ENCODE measurements at places on chromosomes 2 and 18.

- no peak for DNase-seq
Observed at GRCh38 chr2:113137827-113138226, 10.4 kb downstream of the IL1RN start.

- no peak for DNase-seq
Observed at GRCh38 chr2:174399171-174399570, 3.6 kb downstream of the SCRN3 start.

GRCh38 chr18:28766027-28766426, 589.1 kb upstream of the CDH2 start:
- DNase-seq, result no peak

- DNase-seq, result no peak
Observed at GRCh38 chr2:204152616-204153015, 216.1 kb downstream of the ICOS start.

GRCh38 chr2:178517496-178517895, 37.2 kb downstream of the PLEKHA3 start:
- no peak for DNase-seq

DNA sequence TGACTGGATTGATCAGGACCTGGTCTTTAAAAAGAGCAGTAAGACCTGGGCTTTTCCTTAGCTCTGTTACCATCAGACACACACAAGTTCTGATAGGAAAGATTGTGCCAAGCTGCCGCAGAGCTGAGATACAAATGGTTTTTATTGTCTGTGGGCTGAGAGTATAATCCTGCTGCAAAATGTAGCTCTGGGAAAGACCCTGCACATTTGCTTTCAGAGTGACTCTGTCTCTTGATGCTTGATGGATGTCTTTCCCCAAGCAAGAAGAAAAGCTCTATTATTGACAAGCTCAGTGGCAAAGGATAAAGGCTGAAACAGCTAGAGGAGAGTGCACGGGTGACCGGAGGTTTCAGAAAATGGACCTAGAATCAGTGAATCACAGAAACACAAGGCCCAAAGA, 95.3 kb upstream of the PARD3B start:
- no peak for DNase-seq

DNA sequence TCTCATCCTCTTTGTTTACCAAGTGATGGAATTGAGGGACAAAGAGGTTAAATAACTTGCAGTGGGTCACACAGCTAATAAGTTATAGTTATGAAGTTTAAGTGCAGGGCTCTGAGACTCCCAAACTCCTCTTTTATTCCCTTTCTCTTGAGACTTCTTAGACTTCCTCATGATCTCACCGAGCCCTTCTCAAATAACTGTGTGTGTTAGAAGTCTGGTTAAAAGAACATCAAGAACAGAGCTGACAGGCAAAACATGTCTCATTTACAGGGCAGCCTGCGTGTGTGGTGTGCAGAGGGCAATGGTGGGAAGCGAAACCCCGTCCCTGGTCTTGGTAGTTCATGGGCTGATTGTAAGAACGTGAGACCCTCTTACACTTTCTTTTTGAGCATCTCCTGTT, 368.0 kb downstream of the SLC4A3 start:
- no peak for DNase-seq

DNA sequence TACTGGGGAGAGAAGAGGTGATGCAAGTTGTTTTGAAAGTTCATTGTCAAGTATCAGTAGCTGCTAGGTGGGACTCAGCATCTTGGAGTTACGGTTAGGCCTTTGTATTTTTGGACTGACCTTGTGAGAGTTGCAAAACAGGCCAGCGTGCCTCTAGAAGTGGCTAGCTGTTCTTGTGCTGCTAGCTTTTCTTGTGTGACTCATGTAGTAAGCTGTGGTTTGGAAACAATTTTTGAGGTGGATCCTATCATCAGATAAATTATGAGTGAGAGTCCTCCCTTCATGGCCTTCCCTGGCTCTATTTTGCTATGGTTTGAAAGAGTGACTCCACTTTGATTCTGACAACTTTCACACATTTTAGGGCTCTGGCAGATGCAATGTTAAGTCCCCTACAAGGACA, 409.2 kb upstream of the HS6ST1 start:
- DNase-seq, result no peak

GRCh38 chr18:79577451-79578395, 101.9 kb upstream of the CTDP1 start:
- DNase-seq, result no peak

DNA sequence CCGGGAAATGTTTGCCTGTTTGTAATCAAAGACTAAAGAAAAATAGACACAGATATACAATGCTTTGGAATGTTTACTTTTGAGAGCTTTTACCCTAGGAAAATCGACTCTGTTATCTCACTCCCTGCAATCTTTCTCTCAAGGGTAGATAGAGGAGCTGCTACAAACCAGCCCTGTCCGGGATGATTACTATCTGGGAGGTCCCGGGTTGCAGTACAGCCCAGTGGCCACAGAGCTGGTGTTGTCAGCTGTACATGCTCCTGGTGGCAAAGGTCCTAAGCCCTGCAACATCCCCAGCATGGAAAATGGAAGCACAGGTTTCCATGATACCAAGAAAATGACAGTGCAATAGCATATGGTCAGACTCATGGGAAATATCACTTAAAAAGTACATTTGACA, 570.5 kb upstream of the SOX11 start:
- no peak for DNase-seq

DNA sequence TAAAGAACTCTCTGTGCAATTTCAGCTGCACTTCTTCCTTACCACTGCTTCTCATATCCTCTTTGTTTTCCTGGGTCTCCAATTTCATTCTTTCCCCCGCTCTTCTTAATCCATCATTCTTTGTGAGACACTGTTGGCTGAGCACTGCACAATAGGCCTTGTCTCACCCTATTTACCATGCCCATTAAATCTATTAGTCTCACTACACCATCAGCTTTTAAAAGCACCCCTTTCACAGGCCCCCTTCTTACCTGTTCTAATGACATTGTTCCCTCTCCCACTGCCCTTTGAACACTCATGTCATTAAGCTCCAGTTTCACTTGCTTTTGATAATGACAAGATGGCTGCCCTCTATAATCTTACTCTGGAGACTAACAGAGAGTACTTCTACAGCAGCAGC, 404.1 kb upstream of the ACVR2A start:
- DNase-seq, result no peak

- DNase-seq, result no peak
Observed at GRCh38 chr18:4453874-4454536, 1.1 kb downstream of the DLGAP1 start.

GRCh38 chr2:18788592-18788991, 199.2 kb upstream of the NT5C1B start:
- peak; percentile 54 for DNase-seq

- DNase-seq, result no peak
Observed at GRCh38 chr2:80149991-80150390, 154.6 kb downstream of the LRRTM1 start.

DNA sequence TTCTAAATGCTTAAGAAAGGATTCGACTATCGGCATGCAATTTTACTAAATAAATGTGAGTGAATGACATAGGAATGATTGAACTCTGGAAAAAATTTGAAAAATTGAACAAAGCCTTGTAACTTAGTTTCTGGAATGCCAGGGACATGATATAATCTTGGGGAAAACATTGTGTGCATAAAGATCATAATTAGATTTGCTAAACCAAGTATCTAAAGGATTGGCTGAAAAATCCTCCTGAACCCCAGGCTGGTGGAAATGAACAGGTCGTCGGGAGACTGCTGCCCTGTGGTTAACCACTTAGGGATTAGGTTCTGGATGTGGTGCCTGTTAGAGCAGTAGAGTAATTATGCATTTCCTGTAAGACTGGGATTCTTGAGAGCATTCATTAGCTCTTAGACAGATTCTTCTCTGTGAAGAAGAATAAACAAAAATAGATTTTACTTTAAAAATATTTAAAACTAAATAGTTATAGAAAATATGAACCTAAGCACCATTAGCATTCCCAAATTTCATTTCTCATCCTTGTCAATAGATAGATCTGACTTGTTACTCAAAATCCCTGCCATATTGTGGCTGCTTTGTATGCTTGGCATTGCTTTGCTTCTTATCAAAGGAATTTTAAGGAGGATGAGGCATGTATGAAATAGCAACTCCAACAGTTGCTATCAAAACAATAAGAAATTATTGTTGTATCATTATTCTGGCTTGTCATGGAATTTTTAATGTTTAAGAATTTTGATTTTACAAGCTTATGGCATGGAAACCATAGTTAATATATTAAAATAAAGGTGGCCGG, 55.9 kb downstream of the LYPD6B start:
- DNase-seq, result no peak

GRCh38 chr18:51009072-51009471, 20.9 kb upstream of the SMAD4 start:
- DNase-seq, result no peak

DNA sequence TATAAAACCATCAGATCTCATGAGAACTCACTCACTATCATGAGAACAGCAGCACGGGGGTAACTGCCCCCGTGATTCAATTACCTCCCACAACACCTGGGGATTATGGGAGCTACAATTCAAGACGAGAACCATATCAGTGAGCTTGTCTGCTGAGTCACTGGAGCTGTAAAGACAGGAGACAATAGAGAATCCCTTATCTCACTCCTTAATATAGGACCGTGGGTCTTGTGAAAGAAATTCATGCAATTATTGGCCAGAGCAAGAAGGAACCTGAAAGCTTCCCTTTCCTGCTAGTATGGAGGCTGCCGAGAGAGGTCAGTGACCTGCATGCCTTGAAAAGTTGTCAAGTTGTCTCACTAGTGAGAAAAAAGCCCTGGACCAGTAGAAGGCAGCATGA, 9.5 kb upstream of the TNFAIP6 start:
- DNase-seq, result no peak

DNA sequence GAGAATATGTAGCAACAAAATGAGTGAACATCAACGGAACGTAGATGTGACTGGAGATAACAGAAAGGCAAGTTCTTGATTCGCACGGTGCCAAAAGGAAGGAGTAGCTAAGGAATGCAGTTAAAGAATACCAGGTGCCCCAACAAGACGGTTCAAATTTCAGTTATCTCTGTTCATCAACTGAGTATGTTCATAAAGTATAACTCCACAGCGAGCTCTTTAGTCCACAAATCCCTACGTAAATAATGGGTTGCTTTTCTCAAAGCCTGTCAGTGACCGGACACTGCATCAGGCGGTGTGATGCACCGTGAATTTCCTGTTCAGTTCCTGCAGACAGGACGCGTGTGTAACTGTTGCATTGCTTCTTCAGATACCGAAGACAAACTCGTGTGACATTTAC, 91.8 kb downstream of the NOL10 start:
- no peak for DNase-seq

DNA sequence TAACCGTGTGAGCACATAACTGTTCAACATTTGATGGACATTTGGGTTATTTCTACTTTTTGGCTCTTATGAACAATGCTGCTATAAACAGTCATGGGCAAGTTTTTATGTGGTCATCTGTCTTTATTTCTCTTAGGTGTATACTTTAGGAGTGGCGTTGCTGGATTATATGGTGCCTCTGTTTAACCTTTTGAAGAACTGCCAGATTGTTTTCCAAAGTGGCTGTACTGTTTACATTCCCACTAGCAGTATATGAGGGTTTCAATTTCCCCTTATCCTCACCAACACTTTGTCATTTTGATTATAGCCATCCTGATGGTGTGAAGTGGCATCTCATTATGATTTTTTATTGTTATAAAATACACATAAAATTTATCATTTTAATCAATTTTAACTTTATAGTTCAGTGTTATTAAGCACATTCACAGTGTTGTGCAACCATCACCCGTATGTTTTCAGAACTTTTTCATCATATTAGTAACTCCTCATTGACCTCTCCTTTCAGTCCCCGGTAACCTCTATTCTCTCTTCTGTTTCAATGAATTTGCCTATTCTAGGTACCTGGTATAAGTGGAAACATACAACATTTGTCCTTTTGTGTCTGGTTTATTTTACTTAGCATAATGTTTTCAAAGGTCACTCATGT, 55.4 kb downstream of the EML4 start:
- no peak for DNase-seq

DNA sequence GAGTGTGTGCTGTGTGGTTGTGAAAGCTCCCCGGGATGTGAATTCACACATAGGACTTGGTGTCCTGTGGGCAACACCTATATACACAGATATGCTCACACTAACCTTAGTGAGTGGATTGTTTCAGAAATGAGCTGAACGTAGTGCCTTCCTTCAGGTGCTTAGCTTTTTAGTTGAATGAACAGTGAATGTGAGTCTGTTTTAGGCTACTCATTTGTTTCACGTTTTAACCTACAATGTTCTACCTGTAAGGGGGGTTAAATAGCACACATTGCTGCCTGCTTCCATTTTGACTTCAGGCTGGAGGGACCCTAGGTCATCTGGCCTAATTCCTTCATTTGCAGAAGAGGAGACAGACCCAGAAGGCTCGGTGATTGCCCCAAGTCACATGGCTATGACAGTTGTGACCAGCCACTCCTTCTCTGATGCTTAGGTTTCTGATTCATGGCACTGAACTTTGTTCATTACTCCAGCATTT, 1.0 kb downstream of the PLEK start:
- no peak for DNase-seq

DNA sequence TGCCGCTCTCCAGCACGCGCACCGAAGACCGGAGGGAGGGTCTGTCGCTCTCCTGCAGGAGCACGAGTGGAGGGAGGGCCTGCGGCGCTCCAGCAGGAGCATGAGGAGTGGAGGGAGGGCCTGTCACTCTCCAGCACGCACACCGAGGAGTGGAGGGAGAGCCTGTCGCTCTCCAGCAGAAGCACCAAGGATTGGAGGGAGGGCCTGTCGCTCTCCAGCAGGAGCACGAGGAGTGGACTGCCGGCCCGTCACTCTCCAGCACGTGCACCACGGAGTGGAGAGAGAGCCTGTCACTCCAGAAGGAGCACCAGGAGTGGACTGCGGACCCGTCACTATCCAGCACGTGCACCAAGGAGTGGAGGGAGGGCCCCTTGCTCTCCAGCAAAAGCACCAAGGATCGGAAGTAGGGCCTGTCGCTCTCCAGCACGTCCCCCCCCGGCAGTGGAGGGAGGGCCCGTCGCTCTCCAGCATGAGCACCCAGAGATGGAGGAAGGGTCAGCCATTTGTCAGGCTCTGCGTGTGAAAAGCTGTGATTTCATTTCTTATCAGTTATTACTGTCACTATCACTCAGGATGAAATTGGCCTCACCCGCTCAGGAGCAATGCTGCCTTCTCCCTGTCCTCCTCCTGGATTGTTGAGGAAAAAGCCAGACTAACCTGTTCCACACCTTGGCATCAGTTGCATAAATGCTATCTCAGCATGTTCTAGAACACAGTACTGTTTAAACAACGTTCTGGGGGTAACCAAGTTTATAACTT, 35.9 kb downstream of the ADI1 start:
- no peak for DNase-seq

DNA sequence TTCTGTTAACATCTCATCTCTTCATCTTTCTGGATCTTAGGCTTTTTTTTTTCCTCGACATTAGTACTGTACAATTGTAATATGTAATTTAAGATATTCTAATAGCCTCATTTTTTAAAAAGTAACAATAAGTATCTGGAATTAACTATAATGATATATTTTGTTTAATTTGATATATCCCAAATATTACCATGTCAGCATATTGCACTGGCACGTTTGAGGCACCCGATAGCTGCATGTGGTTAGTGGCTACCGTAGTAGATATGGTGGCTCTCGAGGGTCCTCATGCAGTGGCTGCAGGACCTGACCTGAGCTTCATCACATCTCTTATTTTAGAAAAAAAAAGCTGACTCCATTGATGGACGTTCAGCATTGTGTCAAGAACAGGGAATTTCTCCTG, 371.9 kb downstream of the DPP10 start:
- no peak for DNase-seq

- DNase-seq, result no peak
Observed at GRCh38 chr2:231634412-231634811, 41.7 kb downstream of the TEX44 start.

GRCh38 chr2:175015340-175015739, 10.2 kb upstream of the CHN1 start:
- no peak for DNase-seq

- DNase-seq, result no peak
Observed at GRCh38 chr18:398935-399630, 101.4 kb downstream of the COLEC12 start.

All from Caki2 (cell line).